Left lung (tissue), 14 donors: ENCODE measurements at places on chromosomes 2 and 18. TPM values are rescaled to one million over a fixed set of nuclear protein-coding genes. Genes with fewer than 3 reads are reported as not detected.

- DNase-seq, result no peak
Measured at GRCh38 chr2:62408241-62408677, 97.7 kb downstream of the TMEM17 start.

GRCh38 chr2:201788371-201788770, 7.6 kb upstream of the ALS2 start:
- no peak for DNase-seq

DNA sequence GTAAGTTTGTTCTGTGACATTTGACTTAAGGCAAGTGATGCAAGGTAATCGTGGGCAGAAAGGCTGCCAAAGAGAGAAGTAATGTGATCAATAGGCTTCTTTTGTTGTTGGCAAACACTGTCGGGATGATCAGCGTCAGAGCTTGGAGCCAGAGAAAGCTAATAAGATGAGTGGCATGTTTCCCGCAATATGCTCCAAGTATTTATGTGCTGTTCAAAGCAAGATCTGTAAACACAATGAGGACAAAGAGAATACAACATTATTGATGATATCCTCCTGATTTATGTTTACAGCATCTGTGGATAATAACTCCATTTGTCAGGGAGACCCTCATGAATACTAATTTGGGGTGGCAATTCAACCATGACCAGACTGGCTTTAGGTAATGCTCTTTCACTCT, 603.3 kb downstream of the TDRD15 start:
- no peak for DNase-seq

DNA sequence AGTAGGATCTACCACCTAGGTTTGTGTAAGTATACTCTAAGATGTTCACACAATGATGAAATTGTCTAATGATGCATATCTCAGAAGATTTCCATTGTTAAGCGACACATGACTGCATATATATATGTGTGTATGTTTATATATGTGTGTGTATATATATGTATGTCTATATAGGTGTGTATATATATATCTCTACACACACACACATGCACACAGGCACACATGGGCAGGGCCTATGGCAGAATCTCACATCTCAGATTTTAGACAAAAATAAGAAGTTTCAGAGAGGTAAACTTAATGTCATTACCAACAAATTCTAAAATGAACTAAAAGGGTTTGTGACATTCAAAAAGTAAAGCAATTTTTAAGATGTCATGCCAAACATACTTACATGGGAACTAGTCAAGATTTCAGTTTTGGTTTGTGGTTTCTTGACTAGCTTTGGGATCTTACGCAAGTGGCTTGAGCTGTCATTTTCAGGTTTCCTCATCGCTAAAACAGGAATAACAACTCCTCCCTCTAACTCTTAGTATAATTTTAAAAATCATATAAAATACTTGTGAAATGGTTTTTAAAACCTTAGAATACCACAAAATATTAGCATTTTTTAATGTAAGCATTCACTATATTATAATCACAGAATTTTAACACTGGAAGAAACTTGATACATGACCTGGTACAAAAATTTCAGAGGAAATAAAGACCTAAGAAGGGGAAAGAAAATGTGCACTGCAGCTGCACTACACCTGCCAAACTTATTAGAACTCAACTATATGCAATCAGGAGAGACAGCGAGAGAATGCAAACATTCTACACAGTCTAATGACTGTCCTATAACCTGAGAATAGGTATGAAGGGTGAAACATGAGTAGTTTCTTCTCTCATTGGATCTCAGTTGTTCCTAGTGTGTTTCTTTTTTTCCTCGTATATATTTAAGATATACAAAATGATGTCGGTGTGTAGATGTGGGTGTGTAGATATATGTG, 75.7 kb downstream of the TTC21B start:
- DNase-seq, result no peak

DNA sequence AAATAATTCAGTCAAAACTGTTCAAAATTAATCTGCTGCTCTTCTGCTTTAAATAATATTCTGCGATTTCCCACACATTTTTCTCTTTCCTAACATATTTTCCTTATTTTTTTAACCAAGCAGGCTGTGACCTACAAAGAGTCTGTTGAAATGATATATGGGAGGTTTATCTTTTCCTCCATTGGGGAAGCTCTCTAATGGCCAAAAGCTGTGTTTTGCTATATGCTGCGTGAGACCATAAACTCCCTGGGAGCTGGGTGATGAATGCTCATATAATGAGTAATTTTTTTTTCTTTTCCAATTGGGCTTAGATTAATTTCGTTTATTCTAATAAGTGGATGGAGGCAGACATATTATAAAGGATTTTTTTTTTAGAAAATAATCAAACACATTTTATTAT, 72.2 kb upstream of the MAP2 start:
- no peak for DNase-seq

GRCh38 chr2:23283653-23284052, 101.3 kb upstream of the KLHL29 start:
- no peak for DNase-seq

EGR4 gene
- polyA plus RNA-seq, result 0.08 TPM
